Lower leg skin (tissue), 4 donors: ENCODE measurements at places on chromosomes 3 and 15. TPM values are rescaled to one million over a fixed set of nuclear protein-coding genes. Genes with fewer than 3 reads are reported as not detected.

DNA sequence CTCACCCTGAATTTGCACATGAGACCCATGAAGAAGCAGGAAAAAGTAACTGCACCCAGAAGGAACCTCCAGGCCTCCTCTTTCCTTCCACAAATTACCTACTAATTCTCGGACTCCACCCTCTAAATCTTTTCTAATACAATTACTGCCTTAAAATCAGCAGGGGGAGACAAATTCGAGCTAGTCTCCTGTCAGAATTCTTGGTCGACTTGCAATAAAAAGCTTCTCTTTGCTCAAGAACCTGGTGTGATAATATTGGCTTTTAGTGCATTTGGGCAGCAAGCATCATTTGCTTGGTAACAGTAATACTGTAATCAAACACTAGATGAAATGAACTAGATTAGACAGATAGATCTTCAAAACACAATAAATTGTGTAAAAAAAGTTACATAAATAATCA lies 281.9 kb downstream of the RAP2B start:
- DNase-seq: no peak

DNA sequence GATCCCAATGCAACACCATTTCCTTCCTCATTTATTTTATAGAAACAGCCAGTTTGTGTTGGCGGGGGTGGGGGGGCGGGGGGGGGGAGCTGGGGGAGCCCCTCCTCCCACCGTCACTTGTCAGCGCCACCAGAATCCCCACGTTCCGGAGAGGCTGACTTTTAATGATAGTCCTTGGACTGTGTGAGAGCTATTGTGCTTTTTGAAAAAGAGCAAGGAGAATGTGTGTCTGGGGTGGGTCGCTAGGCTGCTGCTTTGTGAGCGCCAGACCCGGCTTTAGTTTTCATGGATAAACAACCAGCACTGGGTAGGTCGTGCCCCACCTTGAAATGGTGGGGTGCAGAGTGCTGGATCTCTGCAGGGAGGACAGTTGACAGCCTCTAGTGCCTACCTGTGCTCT lies 135.0 kb upstream of the ONECUT1 start:
- no peak for DNase-seq

GRCh38 chr15:73986055-73986775 lies 5.9 kb downstream of the STOML1 start:
- no peak for DNase-seq

DNA sequence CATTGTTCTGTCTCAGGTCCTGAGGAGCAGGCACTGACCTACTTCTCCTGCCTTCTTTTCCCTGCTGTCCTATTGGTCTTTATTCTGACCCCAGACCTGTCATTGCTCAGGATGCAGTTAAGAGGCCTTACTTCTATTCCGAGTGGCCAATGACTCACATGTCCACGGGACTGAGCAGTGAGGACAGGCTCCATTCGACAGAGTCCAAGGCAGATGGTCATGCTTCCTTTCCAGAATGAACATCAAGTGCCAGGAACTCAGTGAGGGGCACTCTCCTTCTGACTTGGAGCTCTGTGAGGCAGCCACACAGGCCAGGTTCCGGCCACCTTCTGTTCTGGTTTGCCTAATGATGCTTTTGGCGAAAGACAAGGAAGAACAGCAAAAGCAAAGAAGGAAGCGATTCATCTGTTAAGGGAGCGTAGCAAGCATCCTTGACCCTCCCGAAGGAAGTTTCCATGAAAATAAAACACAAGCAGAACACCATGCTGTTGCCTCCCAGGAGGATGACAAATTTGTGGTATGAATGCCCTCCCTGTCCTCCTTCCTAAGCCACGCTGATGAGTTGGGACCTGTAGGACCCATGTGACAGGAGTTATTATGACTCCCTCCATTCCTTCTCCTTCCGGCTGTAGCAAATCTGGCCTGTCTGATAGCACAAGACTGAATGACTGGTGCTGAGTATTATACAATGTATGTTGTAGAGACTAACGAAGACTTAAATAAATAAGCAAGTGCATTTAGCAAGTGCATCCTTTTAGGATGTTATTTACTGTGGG lies 14.4 kb upstream of the TPRG1 start:
- DNase-seq: no peak

DNA sequence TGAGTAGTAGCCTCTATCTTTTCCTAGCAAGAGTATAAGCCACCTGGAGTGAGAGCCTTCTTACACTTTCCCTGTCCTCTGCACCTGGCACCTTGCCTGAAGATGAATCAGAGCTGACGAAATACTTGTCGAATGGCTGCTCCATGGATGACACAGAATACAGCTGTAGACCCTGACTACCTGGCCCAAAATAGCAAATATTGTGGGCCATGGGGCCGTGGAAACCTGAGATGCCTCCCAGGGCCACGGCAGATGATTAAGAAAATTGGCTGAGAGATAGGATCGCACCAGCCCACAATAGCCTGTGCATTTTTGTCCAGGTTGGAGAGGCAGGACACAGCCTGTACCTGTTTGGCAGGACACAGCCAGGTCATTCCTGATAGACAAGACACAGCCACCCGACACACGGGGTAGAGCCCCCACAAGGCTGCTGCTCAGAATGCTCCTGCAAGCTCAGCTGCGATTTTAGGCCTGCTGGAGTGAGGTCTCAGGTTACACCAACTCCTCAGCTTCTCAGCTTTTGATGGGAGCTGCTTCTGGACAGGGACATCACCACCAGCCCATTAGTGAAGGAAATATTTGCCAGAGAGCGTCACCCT lies 22.9 kb upstream of the TPM1 start:
- peak; percentile 73 for DNase-seq

- peak; percentile 98 for DNase-seq
Observed at GRCh38 chr3:112990672-112991602, at the start of gene GTPBP8. GTPBP8 (plus strand) TSS chr3:112990984; CDS start chr3:112991000, 16 bp downstream.

DNA sequence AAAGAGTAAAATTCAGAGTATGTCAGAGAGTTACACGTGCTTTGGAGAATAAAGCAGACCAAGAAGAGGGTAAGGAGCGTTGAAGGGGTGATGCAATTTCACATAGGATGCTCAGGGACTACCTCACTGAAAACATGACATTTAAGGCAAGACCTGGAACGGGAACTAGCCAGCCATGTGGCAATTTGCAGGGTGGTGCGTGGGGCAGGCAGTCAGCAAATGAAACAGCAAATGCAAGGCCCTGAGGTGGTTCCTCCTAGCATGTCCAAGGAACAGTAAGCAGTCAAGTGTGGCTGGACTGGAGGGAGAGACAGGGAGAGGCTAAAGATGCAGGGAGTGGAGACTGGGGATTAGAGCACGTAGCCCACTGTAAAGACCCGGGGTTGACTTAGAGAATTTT lies 146.1 kb upstream of the LPP start:
- DNase-seq: no peak

- DNase-seq: no peak
Observed at GRCh38 chr15:62618846-62619504, 423.6 kb upstream of the TPM1 start.

DNA sequence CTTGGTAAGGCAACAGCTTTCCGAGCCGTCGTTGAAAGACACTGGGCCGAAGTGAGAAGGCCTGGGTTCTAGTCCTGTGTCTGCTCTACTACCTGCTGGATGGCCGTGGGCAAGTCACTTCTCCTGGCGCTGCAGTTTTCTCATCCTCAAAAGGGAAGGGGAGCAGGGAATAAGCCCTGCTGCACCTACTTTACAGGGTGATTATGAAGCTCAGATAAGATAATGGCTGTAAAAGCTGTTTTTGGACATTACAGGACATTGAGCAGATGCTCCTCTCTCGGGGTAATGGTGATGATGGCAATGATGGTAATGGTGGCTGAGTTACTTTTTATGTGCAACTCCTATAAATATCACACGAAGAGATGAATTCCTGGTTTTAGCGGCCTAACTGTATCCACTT lies 152.6 kb downstream of the FAM43A start:
- DNase-seq: no peak

DNA sequence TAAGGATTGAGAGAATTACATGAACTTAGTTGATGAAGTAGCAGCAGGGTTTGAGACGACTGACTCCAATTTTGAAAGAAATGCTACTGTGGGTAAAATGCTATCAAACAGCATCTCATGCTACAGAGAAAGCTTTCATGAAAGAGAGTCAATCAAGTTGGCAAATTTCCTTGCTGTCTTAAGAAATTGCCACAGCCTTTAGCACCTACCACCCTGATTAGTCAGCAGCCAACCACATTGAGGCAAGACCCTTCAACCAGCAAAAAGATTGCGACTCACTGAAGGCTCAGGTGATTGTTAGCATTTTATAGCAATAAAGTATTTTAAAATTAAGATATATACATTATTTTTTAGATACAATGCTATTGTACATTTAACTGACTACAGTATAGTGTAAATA lies 80.9 kb downstream of the RAP2B start:
- DNase-seq: no peak

DNA sequence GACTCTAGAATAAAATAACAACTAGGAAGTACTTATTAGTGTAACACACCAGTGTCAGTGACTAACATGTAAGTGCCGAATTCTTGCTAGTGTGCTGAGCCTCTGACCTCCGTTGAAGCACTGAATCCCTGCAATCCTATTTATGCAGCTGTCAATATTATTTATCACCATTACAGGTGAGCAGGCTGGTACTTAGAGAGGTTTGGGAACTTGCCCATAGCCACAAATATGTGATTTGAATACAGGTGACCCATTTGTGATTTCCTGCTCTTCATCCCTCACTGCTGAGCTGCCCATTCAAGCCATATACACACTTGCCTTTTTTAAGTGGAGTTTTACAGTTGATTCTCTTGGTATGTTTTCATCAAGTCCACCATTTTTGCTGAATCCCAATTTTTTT lies 12.2 kb downstream of the EIF4E3 start:
- no peak for DNase-seq

DNA sequence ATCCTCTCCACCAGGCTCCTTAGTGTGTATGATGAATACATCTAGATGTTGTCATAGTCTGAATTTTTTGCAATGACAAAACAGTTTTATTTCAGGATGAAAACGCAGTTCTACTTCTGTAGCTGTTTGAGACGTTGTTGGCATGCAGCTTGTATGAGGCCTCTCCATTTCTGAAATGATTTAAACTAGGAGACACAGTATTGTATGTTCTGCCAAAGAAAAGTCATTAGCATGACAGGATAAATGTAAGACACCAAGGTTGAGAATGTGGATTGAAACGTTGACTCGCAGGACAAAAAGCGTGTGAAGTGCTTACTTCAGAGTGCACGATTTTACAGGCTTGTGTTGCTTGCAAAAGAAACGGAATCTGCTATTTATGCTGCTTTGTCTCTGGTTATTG lies 35.3 kb downstream of the ABHD17C start:
- no peak for DNase-seq

- no peak for DNase-seq
Observed at GRCh38 chr3:125152951-125153350, 59.6 kb downstream of the SLC12A8 start.

DNA sequence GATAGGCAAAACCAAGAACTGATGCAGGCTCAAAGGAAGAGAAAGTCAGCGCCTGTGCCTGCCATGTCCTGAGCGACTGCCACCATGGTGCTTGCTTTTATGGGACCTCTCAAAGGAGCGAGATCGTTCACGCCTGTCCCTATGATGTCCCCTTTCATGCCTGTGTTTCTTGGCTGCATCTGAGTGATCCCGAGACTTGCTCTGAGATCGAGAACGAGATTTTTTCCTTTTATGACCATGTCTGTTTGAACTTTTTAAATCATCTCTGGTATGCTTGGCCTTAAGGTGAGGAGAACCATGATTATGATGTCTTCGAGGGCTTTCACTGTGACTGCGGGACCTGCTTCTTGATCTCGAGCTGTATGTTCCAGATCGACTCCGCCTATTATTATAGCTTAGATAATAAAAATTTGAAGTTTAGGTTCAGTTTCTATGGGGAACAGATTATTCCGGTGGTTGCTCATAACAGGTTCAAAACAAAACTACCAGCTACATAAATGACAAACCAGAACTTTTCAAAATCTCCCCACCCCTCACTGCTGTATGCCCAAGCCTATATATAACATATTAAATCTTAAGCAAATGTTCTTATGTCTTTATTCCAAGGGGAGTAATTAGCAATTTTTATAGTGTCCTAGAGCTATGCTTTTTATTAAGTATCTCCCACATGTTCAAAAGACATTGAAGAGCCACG lies 11.6 kb downstream of the CCNL1 start:
- no peak for DNase-seq

GRCh38 chr15:28021281-28022039 lies 77.7 kb downstream of the OCA2 start:
- DNase-seq: no peak

DNA sequence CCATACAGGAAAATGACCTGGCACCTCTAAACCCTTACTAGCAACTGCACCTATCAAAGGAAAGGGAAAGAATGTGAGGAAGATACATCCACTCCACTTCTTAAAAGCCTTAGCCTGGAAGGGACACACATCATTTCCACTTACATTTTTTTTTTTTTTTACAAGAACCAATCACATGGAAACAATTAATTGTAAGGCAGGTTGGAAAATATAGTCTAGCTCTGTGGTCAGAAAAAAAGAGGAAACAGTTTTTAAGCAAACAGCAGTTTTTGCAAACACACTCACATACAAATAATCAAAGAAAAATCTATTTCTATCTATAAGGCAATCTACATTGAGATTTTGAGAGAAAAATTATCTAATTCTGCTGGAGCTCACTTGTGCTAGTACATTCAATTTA lies 98.9 kb upstream of the SPRED1 start:
- DNase-seq: no peak

GRCh38 chr3:29412110-29412509 lies 131.2 kb downstream of the RBMS3 start:
- DNase-seq: no peak

GRCh38 chr3:122572940-122573412 lies 4.5 kb upstream of the PARP15 start:
- DNase-seq: no peak

DNA sequence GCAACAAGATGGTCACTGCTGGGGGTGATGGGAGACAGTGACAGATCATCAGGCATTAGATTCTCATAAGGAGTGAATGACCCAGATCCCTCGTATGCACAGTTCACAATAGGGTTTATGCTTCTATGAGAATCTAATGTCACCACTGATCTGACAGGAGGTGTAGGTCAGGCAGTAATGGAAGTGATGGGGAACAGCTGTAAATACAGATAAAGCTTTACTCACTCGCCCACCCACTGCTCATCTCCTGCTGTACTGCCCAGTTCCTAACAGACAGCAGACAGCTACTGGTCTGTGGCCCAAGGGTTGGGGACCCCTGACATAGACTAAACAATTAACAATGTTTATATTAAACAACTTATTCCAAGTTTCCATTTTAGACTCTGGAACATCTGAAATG lies 25.4 kb downstream of the IFT80 start:
- DNase-seq: no peak

GRCh38 chr3:82080261-82080660 lies 318.8 kb upstream of the GBE1 start:
- no peak for DNase-seq

The TM4SF18 gene
- 3.1 TPM for total RNA-seq

The CSTA gene
- 122 TPM for total RNA-seq

The DUOX2 gene
- total RNA-seq: 3.7 TPM

The ZDHHC19 gene
- not detected for total RNA-seq

The CILP gene
- total RNA-seq: 3.9 TPM

The FHIT gene
- 5.0 TPM for total RNA-seq

The FRG2C gene
- total RNA-seq: not detected

The PARP6 gene
- 52.7 TPM for total RNA-seq

The CEMIP gene
- 4.7 TPM for total RNA-seq

The TMEM45A gene
- total RNA-seq: 779 TPM

The EPHB3 gene
- total RNA-seq: 118 TPM

The DNAJC13 gene
- 28.2 TPM for total RNA-seq
